ENCODE measurements at places on chromosomes 6 and 20.

GRCh38 chr20:50413088-50413500, 97.1 kb upstream of the PTPN1 start:
- DNase-seq = peak; percentile 61

DNA sequence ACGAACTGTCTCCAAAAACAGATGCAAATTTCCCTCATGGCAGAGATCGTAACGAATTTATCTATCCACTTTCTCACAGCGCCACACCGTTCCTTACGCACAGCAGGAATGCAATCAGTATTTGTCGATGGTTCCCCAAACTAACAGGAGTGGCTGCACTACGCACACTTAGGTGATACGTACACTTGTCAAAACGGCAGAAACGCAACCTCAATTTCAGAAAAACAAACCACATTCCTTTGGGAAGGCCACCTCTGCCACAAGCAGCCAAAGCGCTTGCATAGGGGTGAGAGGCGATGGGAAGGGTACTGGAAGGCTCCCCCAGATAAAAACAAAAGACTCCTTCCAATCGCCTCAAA, 638 bp downstream of the MDN1 start:
- peak; percentile 43 for DNase-seq

DNA sequence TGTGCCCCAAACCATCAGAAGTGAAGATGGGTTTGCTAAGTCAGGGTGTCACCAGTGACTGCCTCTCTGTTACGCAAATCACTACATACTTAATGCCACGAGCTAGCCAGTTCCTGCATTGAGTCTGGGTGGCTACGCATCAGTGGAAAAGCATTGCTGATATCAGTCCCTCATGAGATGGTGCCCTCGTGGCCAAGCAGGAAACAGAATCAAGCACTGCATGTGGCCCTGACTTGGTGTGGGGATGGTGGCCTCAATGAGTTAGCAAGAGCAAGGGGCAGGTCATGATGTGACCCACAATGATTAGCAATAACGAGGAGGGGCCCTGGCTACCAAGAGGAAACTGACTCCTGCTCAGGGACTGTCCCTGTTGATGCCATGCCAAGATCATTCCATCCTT, 51.6 kb upstream of the FNDC1 start:
- peak; percentile 94 for DNase-seq

- DNase-seq = no peak
Measured at GRCh38 chr6:108644252-108644651, 83.5 kb downstream of the FOXO3 start.

DNA sequence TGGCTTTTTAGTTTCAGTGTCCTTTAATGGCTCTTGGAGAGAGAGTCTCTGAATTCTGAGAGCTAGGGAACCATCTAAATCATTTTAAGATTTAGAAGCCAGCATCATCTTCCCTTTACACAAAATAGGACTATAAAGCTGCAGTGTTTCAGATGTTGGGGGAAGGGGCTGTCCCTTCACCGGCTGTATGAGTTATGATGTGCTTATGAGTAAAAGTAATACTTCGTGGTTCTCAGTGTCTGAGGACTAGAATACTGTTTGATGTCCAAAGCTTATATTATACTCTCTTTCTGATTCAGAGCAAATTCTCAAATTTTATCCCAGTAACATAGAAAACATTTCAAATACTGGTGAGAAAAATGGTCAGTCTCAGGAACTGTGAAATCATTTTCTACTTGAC, 63.5 kb upstream of the FAM8A1 start:
- no peak for DNase-seq

DNA sequence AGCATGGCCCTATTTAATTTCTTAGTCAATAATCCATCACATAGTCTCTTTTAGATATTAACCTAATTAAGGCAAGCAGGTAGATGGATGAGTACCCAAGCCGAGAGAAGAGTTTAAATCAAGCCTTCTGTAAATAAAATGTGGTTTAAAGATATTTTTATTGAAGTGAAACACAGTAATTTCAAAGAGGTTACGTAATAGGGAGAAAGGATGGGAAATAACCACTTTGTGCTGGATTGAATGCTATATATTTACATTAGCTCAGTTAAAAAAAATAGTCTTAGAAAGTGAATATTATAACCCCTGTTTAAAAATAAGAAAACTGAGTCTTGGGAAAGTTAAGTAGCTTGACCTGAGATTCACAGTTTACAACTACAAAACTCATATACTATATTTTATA, 37.0 kb upstream of the FOXO3 start:
- DNase-seq = no peak

GRCh38 chr20:7352165-7352564, 584.7 kb downstream of the BMP2 start:
- DNase-seq = no peak

- DNase-seq = peak; percentile 78
Measured at GRCh38 chr20:10504994-10505730, 70.1 kb downstream of the SLX4IP start.

GRCh38 chr6:106397431-106397830, 36.9 kb downstream of the CRYBG1 start:
- no peak for DNase-seq

GRCh38 chr6:18829272-18829870, 442.2 kb downstream of the RNF144B start:
- DNase-seq = no peak

- DNase-seq = no peak
Measured at GRCh38 chr6:53441761-53442160, 93.0 kb upstream of the ELOVL5 start.

DNA sequence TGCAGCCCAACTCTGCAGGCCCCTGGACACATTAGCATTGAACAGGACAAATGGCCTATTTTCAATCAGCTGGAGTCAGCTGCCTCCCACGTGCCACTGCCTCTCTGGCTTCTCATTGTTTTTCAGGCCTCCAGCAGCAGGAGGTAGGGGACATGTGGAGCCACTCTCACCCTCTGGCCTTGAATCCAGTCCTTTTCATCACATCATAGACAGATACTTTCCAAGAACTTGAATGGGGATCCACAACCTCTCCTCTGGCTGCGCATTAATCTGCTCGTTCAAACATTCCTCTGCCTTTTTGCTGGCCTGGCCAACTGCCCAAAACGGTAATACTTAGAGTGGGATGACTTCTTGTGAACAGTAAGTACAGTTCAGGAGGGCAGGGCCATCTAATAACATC, 592.3 kb downstream of the PKHD1 start:
- no peak for DNase-seq

GRCh38 chr20:48458003-48458377, 369.8 kb downstream of the PREX1 start:
- DNase-seq = no peak

DNA sequence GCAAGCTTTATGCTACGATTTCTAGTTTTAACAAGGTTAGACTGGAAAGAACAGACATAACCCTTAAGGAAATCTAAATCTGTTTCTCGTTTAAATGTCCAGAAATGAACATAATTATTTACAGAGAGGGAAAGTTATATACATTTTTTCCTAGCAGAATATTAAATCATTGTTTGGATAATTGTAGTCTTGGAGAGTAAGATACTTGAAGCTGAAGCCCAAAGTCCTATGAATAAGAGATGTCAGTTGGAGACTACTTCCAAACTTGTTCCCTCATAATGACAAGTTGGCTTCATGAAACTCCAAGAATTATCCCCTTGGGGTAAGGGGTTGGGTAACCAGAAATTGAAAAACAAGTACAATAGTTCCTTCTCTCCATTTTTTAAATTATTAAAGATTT, 911.1 kb upstream of the MAN1A1 start:
- no peak for DNase-seq

Data from inflammatory macrophage (primary cell).